ENCODE measurements at places on chromosomes 4 and X. TPM values are rescaled to one million over a fixed set of nuclear protein-coding genes. Genes with fewer than 3 reads are reported as not detected.

DNA sequence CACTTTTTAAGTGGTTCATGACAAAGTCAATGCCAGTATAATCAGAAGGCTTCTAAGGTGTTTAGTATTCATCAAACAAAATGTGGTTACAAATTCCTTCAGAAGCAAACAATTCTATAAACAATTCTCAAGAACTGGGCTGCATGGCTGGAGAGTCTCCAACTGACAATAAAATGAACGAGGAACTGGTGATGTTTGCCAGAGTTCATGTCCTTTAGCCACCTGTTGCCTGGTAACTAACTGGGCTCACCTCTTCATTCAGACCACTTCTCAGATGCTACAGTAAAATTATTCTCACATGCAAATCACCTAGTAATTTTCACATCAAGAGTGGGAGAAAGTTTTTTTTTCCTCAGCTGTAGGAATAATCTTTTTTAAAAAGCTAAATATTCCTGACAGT is 53.3 kb downstream of the CAMK2D start:
- no peaks in the 10 kb centered on the region for H3K27me3 ChIP-seq
- no peak overlapping the region for H3K4me3 ChIP-seq
- peaks cover 15% of the 10 kb centered on the region for H3K4me1 ChIP-seq
- H3K27ac ChIP-seq = no peak overlapping the region
- no peak for DNase-seq
- H3K36me3 ChIP-seq = peaks cover 16% of the 10 kb centered on the region

GRCh38 chr4:87019246-87019791 is 84.5 kb downstream of the AFF1 start:
- no peaks in the 10 kb centered on the region for H3K27me3 ChIP-seq
- H3K4me3 ChIP-seq = no peak overlapping the region
- H3K27ac ChIP-seq = peak overlapping the region; percentile 52

DNA sequence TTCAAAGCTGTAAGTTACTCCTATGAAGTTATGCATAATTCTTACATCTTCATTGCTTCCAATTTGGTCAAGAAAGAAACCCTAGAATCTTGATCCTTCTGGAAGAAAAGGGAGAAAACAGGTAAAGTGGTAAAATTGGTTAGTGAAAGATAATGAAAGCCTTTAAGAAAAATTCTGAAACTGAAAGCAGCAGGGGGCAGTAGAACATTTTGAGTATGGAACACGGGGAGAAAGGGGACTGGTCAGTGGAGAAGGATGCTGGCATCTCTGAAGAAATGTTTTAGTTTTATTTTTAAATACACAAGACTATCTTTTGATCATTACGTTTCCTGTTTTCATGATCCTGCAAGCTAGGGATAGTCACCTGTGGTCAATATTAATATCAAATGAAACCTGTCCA is 54.3 kb downstream of the SLIT2 start:
- H3K27me3 ChIP-seq = no peaks in the 10 kb centered on the region
- no peaks in the 10 kb centered on the region for H3K4me1 ChIP-seq
- DNase-seq = no peak
- H3K4me3 ChIP-seq = no peak overlapping the region
- H3K36me3 ChIP-seq = no peaks in the 10 kb centered on the region

- no peak overlapping the region for H3K27ac ChIP-seq
- peak overlapping the region; percentile 51 for H3K4me3 ChIP-seq
- H3K4me1 ChIP-seq = peaks cover 30% of the 10 kb centered on the region
- no peak for DNase-seq
Measured at GRCh38 chr4:173508386-173509035, 21.5 kb downstream of the HAND2 start.

DNA sequence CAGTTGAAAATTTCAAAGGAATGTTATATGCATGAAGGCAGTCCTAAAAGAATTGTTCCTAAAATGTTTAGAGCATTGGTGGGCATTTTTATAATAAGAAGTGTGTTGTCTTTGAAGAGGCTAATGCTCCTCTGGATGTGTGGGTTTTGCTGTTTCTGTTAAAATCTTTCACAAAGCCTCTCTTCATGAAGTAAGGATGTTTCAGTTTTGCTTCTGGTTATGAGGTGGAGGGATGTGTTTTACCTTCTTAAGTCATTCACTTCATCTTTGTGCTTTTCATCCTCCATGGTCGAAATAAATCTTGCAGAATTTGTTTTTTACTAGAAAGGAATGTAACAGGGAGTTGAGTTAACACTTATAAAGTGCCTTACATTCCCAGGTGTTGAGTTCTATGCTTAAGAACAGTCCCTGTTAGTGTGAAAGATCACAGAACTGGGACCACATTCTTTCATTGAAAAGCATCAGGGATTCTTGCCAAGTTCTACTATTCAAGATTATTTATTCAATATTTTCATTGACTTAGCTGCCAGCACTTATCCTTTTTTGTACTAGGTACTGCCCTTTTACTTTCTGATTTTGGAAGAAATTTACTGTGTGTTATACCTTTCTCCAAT is 21.1 kb downstream of the FHIP1A start:
- no peak overlapping the region for H3K4me3 ChIP-seq
- no peak for DNase-seq
- H3K36me3 ChIP-seq = no peaks in the 10 kb centered on the region
- H3K4me1 ChIP-seq = peaks cover 4% of the 10 kb centered on the region
- no peak overlapping the region for H3K27ac ChIP-seq

DNA sequence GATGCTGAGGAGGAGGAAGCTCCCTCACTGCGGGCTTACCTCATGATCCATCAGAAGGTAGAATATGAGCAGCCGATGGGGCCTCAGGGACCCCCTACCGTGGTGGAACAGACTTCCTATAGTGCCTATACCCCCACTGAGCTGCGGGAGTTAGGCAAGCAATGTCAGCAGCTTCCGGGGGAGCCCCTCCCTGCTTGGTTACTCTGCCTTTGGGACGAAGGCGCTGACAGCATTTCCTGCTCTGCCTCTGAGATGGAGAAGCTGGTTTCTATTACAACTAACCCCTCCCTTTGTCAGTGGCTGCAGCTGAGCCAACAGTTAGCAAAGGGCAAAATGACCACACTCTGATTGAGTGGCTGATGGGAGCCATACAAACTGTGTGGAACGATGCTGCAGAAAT is 430.7 kb downstream of the IDS start:
- peak; percentile 18 for DNase-seq
- no peak overlapping the region for H3K4me3 ChIP-seq
- peak overlapping the region; percentile 60 for H3K27ac ChIP-seq

DNA sequence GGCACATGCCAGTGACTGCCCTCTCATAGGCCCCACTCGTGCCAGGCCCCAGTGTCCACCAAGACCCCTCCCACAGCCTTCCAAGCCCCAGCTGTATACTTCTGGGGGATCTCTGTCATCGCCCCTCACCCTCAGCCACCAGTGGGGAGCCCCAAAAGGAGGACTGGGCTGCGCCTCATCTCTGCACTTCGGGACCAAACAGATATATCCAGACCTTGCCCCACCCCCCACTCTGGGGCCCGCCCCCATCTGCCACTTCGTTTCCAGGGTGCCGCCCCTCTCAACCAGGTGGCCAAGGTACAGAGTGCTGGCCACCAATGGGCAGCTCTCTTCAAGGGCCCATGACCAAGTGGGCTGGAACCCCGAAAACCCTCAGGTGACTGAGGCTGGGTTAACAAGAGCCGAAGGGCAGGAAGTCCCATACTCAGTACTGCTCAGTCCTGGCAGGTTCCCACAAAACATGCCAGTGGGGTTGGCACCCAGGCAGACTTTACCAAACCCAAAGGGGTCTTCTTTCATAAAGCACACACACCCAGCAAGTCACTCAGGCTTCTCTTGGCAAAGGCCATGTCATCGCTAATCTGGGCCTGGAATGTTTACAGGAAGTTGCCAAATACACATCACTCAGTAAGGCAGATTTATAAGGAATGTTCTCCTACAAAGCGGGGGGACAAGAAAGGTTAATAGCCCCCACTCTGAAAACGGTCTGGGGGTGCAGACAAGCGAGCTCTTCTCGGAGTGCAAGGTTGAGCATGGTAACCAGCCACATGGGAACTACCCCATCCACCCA is 4.4 kb downstream of the ZFYVE28 start:
- peak overlapping the region; percentile 59 for H3K4me3 ChIP-seq
- peaks cover 21% of the 10 kb centered on the region for H3K27me3 ChIP-seq
- DNase-seq = peak; percentile 40

GRCh38 chr4:149293046-149293649 is 522.5 kb downstream of the IQCM start:
- H3K27me3 ChIP-seq = no peaks in the 10 kb centered on the region
- no peaks in the 10 kb centered on the region for H3K4me1 ChIP-seq
- H3K36me3 ChIP-seq = no peaks in the 10 kb centered on the region
- H3K27ac ChIP-seq = no peak overlapping the region
- DNase-seq = no peak
- no peak overlapping the region for H3K4me3 ChIP-seq

DNA sequence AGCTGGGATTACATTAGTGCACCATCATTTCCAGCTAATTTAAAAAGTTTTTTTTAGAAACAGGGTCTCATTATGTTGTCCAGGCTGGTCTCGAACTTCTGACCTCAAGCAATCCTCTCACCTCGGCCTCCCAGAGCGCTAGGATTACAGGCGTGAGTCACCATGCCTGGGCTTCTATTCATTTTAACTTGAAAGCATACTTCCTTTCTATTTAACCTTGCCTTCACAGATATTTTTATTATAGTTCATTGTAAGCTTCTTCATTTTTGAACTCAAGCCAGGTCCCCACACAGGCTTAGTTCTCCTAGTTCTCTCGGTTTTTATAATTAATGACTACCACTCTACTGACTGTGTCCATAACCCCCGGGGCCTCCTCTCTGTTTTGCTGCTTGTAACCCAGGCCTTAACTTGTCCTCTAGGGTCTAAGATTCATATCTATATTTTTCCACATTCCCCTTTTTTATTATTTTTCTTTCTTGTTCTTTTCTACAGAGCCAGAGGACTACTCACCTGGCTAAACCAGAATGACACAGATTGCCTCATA is 50.7 kb downstream of the SNX12 start:
- no peaks in the 10 kb centered on the region for H3K36me3 ChIP-seq
- no peaks in the 10 kb centered on the region for H3K4me1 ChIP-seq
- H3K4me3 ChIP-seq = no peak overlapping the region

SSX1 gene
- not detected for total RNA-seq

TTC29 gene
- not detected for total RNA-seq

TRAPPC11 gene
- total RNA-seq = 28.0 TPM

OPRPN gene
- total RNA-seq = not detected

WNK3 gene
- 0.07 TPM for total RNA-seq

UGT2B15 gene
- total RNA-seq = not detected
